ENCODE measurements at places on chromosomes 1 and 21.

- DNase-seq, result no peak
Observed at GRCh38 chr1:82329226-82329625, 528.5 kb downstream of the ADGRL2 start.

DNA sequence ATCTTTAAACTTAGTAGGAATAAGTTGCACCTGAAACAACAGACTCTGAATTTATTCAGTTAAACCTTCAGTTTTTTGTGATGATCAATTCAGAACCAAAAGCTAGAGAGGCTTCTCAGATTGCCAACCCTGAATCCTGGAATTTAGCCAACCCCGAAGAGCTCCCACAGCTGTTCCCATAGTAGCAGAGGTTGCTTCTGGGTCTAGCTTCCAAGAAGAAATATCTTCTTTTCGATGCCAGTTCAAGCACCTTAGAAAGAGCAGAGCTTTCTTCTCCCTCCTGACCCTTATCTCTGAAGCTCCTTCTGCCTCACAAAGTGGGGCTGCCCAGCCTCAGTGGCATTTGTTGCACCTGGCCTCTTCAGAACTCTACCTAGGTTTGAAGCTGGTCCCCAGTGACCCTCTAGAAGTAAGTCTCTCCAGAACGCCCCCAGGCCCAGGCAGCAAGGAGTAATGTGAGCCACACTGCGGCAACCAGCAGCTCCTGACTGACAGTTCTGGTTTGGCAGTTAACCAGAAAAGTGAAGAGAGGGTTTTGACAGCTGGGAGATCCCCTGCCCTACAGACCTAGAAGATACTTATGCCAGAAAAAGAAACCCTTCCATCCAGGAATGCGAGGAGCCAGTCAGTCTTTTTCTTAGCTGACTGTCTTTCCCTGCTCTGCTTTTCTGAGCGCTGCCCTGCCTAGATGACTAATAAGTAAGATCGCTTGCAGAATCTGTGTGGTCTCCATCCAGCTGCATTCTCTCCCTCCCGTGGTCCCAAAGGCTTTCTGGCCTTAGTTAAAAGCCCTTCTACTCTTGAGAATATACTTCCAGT, 165.9 kb downstream of the ADGRL4 start:
- DNase-seq, result no peak

DNA sequence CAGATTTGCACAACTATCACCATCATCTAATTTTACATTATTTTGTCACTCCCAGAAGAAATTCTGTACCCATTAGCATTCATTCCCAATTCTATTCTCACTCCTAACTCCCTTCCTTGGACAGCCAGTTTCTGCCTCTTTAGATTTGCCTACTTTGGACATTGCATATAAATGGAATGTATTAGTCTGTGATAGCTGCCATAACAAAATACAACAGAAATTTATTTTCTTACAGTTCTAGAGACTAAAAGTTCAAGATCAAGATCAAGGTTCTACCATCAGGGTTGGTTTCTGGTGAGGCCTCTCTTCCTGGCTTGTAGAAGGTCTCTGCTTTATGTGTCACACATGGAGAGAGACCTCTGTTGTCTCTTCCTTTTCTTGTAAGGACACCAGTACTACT, 61.9 kb downstream of the ALG6 start:
- DNase-seq, result no peak

GRCh38 chr1:18707696-18708257, 77.1 kb downstream of the PAX7 start:
- DNase-seq, result no peak

DNA sequence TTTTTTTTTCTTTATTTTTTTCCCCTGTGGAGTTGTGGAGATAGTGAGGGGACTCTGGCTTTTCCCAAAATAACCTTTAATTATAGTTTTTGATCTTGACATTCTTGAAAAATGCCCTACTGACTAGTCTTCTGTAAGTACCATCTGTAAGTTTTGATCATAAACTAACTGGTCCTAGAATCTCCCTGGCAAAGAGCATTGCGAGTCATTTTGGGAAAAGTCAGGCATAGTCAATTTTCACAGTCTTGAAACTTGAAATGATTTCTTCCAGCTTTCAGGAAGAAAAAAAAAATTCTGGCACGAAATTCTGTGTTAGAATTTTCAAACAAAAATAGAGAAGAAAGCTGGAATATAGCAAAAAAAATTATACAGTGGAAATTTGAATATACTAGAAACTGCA, 181.2 kb upstream of the SNX7 start:
- no peak for DNase-seq

DNA sequence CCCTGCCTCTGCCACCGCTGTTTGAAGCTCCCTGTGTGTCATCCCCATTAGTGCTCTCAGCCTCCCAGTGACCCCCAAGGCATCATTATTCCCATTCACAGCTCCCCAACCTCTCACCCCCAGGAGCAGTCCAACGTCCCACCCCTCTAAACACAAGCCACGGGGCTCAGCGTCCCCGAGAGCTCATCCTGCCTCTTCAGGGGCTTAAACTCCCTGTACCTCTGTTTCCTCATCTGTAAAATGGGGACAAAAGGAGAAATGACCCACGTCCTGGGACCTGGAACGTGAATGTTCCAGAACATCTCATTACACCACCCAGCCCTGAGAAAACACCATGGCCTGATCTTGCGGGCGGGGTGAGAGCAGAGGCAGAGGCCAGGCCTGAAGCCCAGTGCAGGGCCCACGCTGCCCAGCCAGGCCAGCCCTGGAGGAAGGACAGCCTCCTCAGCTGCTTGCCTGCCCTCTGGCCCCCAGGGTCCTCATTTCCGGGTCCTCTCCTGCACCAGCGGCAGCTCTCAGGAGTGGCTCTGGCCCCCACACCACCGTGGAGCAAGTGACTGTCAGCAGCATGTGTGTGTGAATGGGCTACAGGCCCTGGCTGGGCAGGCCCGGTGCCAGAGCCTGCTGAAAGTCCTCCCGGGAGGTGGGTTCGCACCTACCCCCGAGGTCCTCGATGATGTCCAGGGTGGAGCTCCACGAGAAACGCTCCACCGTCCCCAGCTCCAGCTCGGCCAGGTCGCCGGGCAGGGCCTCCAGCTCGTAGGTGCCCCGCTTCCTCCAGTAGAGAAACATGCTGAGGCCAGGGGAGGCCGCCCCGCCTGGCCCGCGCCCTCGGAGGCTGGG, 14.1 kb upstream of the PLEKHG5 start:
- no peak for DNase-seq

GRCh38 chr1:202149566-202149965, 5.0 kb upstream of the ARL8A start:
- no peak for DNase-seq

DNA sequence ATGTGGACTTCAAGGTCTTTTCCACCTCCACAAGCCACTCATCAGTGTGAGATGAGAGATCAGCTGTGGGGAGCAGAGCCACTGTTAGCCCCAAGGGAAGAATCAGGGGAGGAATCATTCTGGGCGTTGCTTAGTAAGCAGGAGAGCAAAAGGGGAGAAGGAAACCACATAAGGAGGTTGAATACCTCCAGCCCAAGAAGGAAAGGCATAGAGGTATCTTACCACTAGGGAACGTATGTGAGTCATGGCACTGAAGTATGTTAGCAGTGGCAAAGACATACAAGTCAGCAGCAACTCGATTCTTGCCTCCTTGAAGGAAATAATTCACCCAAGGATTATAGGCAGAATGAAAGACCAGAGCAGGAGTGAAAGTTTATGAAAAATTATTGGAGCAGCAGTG, 31.6 kb upstream of the SLC5A9 start:
- DNase-seq, result no peak

GRCh38 chr1:158037008-158037865, 43.8 kb downstream of the KIRREL1 start:
- no peak for DNase-seq

GRCh38 chr1:154115180-154115579, 39.7 kb downstream of the NUP210L start:
- DNase-seq, result no peak

- DNase-seq, result no peak
Observed at GRCh38 chr1:24102961-24103360, 9.0 kb downstream of the MYOM3 start.

- no peak for DNase-seq
Observed at GRCh38 chr1:101026430-101026788, 825 bp upstream of the DPH5 start.

All from stimulated activated CD4-positive, alpha-beta T cell treated with anti-CD3 and anti-CD28 coated beads, Interleukin-1b, Interleukin-23, amount 100 ng/mL, for 1 hour (primary cell).